ENCODE measurements at places on chromosomes 5 and 9.

DNA sequence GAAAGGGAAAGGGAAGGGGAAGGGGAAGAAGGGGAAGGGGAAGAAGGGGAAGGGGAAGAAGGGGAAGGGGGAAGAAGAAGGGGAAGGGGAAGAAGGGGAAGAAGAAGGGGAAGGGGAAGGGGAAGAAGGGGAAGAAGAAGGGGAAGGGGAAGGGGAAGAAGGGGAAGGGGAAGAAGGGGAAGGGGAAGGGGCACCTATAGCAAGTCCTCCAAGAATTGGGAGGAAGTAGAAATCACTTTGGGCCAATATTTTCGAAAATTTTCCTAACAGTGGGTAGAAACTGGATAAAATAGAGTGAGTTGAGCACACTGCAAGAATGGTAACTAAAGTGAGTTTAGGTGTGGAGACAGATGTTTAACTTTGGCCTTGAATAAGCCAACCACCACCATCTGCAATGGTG lies 915.3 kb downstream of the DNAH5 start:
- no peak overlapping the region for H3K27ac ChIP-seq
- no peaks in the 10 kb centered on the region for H3K27me3 ChIP-seq
- H3K4me1 ChIP-seq = no peaks in the 10 kb centered on the region
- no peak overlapping the region for H3K4me3 ChIP-seq
- DNase-seq = no peak
- no peaks in the 10 kb centered on the region for H3K36me3 ChIP-seq

- DNase-seq = peak; percentile 73
- H3K36me3 ChIP-seq = no peaks in the 10 kb centered on the region
- peaks cover 11% of the 10 kb centered on the region for H3K4me1 ChIP-seq
- no peaks in the 10 kb centered on the region for H3K27me3 ChIP-seq
- H3K27ac ChIP-seq = peak overlapping the region; percentile 72
- peak overlapping the region; percentile 81 for H3K4me3 ChIP-seq
Measured at GRCh38 chr9:112174222-112174964, 704 bp downstream of the SUSD1 start.

DNA sequence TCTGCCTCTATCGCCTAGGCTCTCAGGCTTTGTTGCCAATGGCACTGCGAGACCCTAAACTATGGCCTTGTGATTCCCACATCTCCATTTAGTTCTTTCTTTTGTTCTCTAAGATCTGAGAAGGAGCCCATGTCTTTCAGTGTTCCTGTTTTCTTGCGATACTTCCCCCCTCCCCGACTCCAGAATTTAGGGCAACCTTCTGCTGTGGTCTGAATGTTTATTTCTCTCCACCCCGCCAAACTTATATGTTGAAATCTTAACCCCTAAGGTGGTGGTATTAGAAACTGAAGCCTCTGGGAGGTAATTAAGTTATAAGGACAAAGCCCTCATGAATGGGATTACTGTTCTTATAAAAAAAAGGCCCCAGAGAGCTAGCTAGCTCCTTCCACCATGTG lies 6.4 kb downstream of the TMC1 start:
- peak overlapping the region; percentile 35 for H3K27ac ChIP-seq
- H3K27me3 ChIP-seq = no peaks in the 10 kb centered on the region
- DNase-seq = no peak
- no peaks in the 10 kb centered on the region for H3K36me3 ChIP-seq
- H3K4me3 ChIP-seq = no peak overlapping the region
- H3K4me1 ChIP-seq = no peaks in the 10 kb centered on the region

- no peaks in the 10 kb centered on the region for H3K4me1 ChIP-seq
- no peak overlapping the region for H3K27ac ChIP-seq
- no peak overlapping the region for H3K4me3 ChIP-seq
- no peak for DNase-seq
- H3K36me3 ChIP-seq = no peaks in the 10 kb centered on the region
Measured at GRCh38 chr9:4615251-4615650, 46.8 kb upstream of the PLPP6 start.

- no peak overlapping the region for H3K4me3 ChIP-seq
- H3K27ac ChIP-seq = no peak overlapping the region
- no peaks in the 10 kb centered on the region for H3K27me3 ChIP-seq
- H3K36me3 ChIP-seq = no peaks in the 10 kb centered on the region
Measured at GRCh38 chr5:42250-42649, 49.7 kb upstream of the PLEKHG4B start.

Data from tibial artery (tissue), 4 donors.